ENCODE measurements at places on chromosomes 4 and X.

DNA sequence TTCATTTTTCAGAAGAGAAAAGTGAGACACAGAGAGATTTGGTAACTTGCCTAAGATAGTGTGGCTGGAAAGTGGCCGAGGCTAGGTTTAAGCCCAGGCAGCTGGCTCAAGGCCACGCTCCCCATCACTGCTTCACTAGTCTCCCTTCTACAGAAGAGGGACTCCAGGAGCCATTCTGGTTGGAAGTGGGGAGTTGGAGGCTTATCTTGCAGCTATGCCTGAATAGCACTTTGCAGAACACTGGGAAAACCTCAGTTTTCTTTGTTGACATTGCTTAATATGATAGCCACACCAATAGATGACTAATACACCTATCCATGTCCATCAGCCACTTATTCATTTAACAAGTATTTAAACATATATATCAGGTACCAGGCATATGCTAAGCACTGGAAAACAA lies 18.5 kb downstream of the LRRC66 start:
- DNase-seq: no peak

- no peak for DNase-seq
Measured at GRCh38 chrX:19774905-19775304, 112.5 kb downstream of the SH3KBP1 start.

- peak; percentile 13 for DNase-seq
Measured at GRCh38 chrX:40544343-40545266, 36.2 kb upstream of the ATP6AP2 start.

DNA sequence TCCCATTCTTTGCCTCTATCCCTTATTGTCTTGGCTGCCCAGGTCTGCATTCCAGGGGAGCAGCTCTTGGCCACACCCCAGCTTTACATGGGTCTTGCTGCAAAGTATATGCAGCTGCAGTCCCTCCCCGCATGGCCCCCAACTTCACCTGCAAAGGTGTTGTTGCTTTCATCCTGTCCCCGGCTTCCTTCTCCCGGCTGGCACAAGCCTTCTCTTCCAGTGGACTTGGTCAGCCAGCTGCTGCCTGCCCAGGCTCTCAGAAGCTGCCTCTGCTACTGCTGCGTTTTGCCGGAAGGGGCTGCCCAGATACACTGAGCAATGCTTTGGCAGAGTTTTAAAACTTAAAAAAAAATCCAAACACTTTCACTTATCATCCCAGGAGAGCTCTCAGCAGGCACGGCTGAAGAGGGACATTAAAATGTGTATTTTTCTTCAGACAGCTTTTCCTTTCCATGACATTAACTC lies 121.2 kb upstream of the PDLIM3 start:
- no peak for DNase-seq

DNA sequence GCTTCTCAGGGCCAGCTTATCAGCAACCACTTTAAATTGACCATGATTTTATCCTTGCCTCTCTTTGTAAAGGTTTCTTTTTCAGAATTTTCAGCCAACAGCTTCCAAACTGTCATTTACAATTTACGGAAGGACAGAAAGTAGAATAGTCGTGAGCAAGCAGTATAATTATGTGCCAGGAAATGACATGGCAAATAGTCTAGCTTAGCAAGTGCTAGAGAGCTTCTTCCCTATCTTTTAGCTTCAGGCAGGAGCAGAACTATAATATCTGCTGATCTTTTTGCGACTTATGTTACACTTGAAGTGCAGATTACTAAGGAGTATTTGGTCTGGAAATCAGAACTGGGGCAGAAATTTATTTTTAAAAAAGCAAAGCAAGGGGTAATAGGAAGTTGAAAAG lies 123.0 kb upstream of the AP1S2 start:
- DNase-seq: no peak

- no peak for DNase-seq
Measured at GRCh38 chr4:177826973-177827372, 384.7 kb upstream of the AGA start.

- DNase-seq: no peak
Measured at GRCh38 chr4:135244056-135244455, 1042.5 kb upstream of the PABPC4L start.

GRCh38 chr4:125735102-125735501 lies 420.3 kb downstream of the FAT4 start:
- DNase-seq: peak; percentile 74

GRCh38 chr4:114200026-114200425 lies 220.6 kb upstream of the ARSJ start:
- no peak for DNase-seq

- no peak for DNase-seq
Measured at GRCh38 chr4:155249016-155249566, 40.7 kb downstream of the NPY2R start.

DNA sequence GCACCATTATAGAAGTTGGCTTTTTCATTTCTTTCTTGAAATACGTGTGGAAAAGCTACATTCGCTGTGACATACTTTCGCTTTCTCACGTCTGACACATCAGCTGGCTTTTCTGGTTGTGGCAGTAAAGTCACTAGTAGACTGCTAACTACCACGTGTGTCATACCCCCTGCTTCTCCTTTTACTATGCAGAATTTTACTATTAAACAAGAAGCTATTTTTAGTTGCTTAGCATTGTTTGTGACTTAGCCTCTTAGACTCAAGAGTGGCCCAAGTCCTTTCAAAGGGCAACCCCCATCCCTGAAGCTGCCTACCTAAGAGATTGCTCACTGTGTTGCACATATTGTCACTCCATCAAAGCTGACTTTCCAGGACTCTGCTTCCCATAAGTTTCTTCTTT lies 2.1 kb upstream of the IL2 start:
- DNase-seq: peak; percentile 85

GRCh38 chr4:89482251-89482650 lies 174.7 kb upstream of the GPRIN3 start:
- peak; percentile 70 for DNase-seq

GRCh38 chr4:20829617-20830357 lies 129.5 kb downstream of the PACRGL start:
- peak; percentile 31 for DNase-seq

DNA sequence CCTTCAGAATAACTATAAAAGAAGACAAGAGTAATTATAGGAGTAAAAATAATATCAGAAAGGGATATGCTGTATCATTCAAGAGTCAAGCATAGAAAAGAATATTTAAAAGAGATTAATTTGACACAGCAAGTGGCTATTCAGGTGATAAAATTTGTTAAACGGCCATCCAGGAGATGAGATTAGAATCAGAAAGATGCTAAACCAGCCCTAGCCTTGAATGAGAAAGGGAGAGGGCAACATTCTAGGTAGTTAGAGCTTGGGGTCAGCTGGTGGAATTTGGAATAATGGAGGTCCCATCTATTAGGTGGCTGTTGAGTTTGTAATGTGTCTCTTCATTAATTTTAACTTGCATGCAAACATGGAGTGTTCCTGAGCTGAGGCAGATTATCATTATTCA lies 350.5 kb upstream of the PABPC4L start:
- no peak for DNase-seq

GRCh38 chr4:95835672-95836071 lies 4.2 kb upstream of the PDHA2 start:
- peak; percentile 28 for DNase-seq

DNA sequence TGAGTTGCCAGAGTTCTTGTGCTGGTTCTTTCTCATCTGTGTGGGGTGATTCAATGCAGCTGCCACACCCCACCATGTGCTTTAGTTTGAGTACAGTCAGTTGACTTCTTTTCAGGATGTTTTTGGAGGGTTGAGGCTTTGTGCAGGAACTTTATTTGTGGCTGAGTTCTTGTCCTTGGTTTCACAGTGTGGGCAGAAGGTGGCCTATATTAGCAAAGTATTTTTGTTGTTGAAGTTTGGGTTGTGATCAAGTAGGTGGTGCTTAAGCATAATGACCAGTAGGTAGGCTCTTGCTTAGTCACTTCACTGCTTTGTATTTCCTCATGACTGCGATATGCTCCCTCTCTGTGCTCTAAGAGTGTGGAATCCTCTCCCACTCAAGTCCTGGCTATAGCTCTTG lies 80.3 kb downstream of the ARHGAP24 start:
- DNase-seq: no peak
